D341Med (cell line): ENCODE measurements at places on chromosomes 11 and 22.
A peak's percentile ranks its signal among the peaks of the same experiment; 100 is the strongest.

- DNase-seq: peak; percentile 79
These were observed 878 bp downstream of the RRAS2 start for GRCh38 chr11:14357881-14358728.

DNA sequence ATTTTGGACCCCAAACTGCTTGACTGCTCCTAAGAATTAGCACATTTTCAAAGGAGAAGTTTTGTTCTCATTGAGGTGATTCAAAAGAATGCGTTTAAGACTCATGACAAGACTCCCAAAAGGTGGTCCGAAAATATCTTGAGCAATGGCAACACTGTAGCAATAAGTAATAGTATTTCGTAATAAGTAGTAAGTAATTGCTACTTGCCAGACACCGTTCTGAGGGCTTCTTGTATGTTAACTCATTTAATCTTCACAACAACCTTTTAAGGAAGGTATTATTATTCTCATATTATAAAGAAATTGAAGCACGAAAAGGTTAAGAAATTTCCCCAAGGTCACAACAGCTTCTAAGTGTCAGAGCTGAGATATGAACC is 184.0 kb upstream of the SORL1-AS1 start:
- no peak for DNase-seq

DNA sequence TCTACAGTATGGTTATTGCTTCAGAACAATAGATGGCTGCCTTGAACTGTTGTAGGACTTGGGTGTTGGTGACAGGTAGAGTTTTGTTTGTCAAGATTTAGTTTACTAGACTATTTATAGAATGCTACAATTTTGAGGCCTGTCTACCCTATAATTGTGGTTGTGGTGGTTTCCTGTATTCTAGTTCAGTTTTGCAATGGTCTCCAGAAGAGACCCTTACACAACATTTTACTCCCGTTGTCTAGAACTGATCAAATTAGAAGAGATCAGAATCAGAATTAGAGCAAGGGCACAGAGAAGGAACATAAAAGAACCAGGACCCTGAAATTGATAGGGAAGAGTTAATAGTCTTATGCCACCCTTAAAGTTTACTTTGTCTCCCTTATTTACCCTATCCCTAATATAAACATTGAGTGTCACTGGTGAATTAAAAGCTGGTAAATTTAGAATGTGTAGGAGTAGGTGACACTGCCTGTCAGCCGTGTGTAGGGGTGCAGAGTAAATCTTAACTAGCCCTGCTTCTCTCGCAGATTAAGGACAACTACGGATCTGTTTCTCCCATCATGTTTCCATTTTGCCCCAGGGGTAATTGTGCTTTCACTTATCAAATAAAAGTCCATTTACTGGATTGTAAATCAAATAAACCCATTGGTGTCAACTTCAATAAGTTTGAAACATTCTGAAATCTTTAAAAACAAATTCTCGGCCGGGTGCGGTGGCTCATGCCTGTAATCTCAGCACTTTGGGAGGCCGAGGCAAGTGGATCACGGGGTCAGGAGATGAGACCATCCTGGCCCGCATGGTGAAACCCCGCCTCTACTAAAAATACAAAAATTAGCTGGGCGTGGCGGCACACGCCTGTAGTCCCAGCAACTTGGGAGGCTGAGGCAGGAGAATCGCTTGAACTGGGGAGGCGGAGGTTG is 10.9 kb upstream of the PHLDB1 start:
- DNase-seq: no peak

GRCh38 chr11:133064152-133064877 is 468.0 kb downstream of the OPCML start:
- peak; percentile 92 for DNase-seq

GRCh38 chr11:121589946-121590537 is 137.3 kb upstream of the SORL1-AS1 start:
- no peak for DNase-seq

DNA sequence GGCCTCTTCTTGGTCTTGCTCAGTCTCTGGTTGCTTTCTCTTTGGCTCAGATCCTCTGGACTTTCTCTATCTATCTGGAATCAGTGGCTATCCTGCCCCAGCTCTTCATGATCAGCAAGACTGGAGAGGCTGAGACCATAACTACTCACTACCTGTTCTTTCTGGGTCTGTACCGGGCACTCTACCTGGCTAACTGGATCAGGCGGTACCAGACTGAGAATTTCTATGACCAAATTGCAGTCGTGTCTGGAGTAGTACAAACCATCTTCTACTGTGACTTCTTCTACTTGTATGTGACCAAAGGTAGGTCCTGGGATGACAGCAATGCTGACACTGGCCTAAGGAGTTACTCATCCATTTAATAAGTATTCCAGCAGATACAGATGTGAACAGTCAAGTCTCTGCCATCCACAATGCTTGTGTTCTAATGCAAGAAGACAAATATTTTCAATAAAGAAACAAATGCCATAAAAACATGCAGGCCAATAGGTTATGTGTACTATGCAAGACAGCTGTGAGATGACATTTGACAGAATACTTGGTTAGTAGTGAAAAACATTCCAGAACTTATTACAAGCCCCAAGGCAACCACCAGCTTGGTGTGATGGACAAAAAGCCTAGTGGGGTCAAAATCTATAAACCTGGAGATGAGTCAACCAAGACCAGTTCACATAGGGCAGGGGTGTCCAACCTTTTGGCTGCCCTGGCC is 13.4 kb downstream of the KDELR3 start:
- DNase-seq: no peak

DNA sequence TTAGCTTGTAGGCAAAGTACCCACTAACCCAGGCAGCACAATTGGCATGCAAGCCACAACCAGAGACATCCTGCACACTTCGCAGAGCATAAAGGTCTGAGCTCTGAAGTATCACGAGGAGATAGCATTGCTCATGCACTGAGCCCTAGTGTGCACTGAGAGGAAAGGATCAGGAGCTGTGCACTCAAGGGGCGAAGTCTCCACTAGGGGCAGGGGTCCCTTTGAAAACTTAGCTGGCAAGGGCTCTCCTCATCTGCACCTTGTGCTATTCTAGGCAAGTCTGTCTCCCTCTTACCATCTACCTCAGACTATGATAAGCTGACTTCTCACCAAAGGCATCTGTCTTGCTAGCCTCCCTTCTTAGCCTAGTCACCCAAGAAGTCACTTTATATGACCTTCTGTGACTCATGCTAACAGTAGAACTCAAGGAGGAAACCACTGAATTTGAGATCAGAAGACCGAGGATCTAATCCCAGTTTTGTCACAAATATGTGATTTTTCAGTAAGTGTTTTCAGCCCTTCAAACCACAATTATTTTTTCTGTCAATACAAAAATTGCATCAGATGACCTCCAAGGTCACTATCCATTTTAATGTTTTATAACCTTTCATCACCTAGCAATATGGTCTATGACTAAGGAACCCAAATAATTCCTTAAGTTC is 1078.0 kb downstream of the NTM start:
- no peak for DNase-seq
